ENCODE measurements at places on chromosomes 2 and 18.

DNA sequence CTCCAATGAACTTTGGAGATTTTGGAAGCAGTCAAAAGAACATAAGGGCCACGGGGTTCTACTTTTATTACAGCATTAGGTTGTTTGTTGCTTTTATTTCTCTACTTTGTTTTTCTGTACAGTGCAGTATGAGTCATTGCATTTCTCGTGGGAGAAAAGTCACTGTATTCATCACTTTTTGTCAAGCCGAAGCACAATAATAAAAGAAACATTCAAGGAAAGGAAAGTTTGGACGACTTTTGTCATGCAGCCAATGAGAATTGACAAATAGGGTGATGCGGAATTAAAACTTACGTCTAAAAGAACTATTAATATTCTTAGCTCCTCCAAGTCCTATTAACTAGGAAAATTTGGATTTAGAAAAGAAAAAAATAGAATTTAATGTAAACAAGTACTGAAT is 209.9 kb downstream of the TMEM182 start:
- DNase-seq = no peak

DNA sequence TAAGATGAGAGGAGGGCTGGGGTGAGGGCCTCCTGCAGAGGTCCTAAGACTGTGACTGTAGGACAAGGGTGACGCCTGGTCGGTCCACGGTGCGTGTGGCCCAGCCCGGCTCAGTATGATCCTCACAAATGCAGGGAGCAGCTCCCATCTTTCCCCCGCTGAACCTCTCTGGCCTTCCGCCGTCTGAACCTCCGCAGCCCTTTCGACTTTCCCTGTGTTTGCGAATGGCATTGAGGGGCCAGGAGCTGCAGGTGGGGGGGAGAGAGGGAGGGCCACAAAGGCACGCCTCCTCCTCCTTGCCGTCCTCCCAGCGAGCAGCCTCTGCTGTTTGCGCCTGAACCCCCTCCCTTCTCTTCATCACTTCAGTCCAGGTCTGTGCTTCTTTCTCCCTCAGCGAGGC is 68.6 kb upstream of the PXDN start:
- DNase-seq = no peak

DNA sequence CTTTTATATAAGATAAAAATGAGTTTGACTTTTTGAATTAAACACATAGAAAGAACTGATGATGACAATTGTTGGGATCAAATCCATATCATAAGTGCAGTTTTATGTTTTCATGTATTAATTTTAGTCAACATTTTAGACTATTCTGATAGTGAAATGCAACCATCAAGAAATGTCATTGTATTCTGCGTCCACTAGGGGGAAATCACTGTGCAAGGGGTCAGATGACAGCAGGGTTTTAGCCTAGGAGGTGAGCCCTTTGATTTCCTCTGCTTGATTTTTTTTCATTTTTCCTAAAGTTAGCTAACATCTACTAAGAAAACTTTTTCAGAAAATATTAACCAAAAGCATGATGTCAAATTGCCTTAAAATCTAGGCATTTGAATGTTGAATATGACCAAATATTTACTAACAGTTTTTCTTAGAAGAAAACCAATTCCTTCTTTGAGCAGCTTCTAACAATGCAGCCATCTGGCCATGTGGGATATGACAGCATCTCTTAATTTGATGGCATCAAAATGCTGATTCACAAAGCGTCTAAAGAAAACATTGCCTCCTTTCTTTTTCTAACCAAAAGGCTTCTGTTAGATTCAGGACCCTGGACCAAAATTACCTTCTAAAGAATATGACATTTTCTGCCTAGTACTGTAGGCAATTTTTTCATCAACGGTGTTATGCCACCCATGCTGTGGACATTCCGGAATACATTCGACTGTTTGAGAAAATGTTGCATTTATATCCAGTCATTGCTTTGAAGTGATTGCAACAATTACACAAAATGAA is 141.5 kb downstream of the SPHKAP start:
- peak; percentile 71 for DNase-seq

DNA sequence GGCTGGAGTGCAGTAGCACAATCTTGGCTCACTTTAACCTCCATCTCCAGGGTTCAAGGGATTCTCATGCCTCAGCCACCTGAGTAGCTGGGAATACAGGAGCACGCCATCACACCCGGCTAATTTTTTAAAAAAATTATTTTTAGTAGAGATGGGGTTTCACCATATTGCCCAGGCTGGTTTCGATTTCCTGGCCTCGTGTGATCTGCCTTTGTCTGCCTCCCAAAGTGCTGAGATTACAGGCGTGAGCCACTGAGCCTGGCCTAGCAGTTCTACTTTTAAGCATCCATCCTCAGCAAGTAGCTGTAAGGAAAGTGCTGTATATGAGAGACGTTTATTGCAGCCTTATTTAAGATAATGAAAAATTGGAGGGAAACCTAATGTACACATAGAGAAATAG is 79.7 kb downstream of the ZDBF2 start:
- no peak for DNase-seq

DNA sequence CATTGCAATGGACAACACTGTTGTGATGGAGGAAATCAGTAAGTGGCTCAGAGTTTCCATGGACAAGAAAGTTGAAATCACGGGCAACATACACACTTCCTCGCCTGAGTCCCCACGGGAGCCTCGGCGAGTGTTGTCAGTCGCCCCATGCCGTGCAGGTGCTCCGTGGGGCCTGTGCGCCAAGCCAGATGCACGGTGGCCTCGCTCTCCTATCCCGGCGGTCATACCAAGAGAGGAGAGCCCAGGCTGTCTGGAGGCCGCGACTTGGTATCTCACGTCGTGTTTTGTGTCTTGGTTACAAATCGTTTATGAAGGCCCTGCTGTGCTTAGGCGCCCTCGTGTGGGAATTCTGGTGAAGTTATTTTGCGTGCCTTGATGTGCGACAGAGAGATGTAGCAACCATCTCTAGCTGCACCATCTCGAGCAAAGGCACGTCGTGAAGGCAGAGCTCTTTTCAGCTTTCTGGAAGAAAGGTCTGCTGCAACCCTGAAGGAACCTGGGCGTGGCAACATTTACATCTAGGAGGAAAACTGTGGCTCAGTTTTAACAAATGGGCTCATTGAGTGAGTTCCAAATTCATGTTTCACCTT is 21.8 kb downstream of the ATG4B start:
- DNase-seq = peak; percentile 73

DNA sequence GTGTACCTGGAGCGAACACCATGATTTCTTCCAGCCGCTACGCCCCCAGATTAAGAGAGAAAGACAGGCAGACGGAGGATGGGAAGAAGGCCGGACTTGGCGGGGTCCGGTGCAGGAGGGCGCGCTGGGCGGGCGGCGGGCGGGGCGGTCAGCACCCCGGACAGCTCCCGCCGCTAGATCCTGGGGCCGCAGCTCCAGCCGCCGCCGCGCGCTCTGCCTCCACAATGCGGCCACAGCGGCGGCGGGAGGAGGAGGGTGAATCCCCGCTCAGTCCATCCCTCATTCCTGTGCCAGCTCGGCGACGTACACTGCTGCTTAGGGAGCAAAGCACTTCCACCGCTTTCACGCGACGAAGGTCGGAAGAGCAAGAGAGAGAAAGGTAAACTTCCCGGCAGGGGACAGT is at the start of gene AKAIN1:
Gene AKAIN1 (minus strand): TSS at position 226 of the 403 bp plus-strand sequence. CDS start 204 bp downstream, at position 22.
- peak; percentile 91 for DNase-seq

- DNase-seq = no peak
These were observed 29.5 kb downstream of the RMC1 start for GRCh38 chr18:23532848-23533247.

DNA sequence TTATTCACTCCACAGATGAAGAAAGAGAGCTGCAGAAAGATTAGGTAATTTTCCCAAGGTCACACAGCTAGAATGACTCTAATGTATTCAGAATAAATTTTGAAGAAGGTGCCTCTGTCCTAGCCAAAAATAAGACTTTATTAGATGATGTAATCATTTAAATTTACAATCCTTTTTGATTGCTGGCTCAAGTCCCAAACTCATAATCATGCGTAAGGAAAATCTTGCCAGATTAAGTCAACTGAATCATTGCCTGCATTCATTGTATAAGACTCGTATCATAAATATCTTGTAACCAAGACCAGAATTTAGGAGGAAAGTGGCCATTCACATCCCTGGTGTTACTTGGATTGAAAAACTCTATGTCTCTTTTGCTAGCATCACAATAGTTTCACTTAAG is 53.1 kb upstream of the STK39 start:
- no peak for DNase-seq

DNA sequence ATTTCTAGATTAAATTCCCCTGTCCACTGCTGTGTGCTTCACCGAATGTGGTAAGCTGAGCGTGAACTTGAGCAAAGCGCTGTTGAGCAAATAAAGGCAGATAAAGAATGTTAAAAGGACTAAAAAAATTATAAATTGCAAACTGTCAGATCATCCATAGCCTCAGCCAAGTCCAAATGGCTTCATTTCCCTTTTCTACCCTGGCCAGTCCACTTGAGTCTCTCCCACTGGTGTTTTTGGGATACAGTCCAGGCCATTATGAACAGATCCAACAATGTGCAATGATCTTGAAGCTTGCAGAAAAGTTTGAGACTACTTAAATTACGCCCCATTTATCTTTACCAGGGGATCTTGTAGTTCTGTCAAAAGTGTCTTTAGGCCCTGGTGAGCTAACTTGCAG is 254.6 kb upstream of the PIK3C3 start:
- DNase-seq = no peak

GRCh38 chr2:187924293-187924692 is 367.4 kb upstream of the GULP1 start:
- DNase-seq = no peak

- no peak for DNase-seq
These were observed 93.9 kb downstream of the INHBB start for GRCh38 chr2:120439637-120440384.

DNA sequence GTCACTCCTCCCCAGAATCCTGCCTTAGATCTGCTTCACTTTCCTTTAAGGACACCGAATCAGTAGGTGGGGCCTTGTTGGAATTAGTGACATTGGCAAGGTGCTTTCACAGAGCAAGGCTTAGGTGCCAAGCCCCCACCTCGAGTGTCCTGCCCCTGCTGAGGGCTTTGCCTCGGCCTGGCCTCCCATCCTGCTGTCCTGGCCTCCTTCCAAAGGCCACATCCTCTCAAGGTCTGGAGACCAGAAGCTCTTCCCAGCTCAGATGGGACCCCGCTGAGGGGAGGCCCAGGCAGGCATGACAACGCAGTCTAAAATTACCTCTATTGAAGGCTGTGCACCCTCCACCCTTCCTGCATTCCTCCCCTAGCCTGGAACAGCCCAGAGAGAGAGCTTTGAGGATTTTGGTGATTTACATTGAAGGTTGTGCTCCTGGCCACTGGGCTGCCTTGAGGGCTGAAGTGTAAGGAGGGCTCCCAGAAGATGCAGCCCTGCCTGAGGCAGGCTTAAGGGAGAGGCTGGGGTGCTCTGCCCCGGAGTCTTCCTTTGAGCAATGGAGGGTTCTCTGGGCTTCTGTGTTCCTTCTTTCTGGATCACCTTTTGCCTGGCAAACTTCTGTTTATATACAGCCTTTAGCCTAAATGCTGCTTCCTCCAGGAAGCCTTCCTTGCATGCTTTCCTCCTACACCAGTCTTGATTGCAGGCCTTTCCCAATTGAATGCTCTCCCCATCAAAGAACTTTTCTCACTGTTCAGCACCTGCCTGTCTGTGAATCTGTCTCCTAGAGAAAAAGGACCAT is 154.4 kb downstream of the DDX1 start:
- DNase-seq = no peak

- peak; percentile 74 for DNase-seq
These were observed 15.1 kb downstream of the CLIP4 start for GRCh38 chr2:29130295-29130694.

DNA sequence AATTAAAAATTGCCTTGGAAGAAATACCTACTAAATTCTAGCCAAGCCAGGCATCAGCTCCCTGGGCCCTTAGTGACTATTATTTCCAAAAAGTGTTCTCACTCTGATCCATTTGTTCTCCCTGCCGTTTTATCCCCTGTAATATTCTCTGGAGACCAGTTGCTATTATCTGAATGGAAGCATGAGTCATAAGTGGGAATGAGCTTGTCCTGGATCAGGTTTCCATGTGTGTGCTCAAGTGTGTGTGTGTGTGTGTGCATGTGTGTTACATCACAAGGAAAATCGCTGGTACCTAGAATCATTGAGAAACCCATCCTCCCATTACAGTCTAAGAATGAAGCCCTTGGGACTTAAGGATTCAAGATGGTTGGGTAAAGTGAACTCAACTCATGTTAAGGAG is 130.3 kb upstream of the CXCR4 start:
- DNase-seq = peak; percentile 79

DNA sequence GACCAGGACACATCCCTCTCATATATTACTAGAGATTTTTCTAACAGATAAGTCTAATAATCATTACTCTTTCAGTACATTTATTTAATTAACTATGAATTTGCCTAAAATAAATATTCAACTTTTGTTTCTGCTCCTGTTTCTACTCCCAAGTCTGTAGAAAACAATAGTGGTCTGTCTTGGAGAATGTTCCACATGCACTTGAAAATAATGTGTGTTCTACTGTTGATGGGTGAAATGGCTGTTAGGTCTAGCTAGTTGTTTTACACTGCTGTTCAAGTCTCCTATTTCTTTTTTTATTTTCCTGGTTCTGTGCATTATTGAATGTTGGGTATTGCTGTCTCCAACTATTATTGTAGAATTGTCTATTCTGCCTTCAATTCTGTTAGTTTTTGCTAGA is 47.2 kb downstream of the SPOPL start:
- no peak for DNase-seq

DNA sequence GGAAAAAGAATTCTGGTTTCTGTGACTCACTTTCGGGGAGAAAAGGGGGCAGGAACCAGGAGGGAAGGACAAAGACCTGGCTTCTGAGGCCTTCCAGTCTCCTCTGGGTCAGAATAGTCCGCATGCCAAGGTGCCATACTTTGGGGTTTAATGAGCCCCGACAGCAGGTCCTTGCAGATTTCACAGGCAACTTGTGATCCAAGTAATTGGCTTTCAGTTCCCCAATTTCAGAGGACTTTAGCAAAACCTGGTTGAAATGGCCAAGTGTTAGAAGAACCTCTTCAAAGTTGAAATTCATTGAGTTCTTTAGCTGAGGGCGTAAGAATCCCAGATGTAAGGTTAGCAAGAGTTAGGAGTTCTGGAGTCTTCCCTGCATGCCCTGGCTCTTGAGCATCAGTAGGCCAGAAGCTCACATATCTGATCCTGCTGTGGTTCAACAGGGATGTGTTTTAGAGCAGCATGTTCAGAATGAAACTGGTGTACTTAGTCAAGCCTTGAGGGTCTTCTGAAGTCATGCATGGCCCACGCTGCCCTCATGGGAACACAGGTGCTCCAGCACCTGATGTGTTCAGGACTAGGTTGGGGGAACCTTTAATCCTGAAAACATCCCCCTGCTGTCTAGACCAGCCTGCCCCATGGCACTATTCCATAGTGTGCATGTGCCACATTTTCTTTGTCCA is 143.0 kb downstream of the NUP35 start:
- DNase-seq = no peak

DNA sequence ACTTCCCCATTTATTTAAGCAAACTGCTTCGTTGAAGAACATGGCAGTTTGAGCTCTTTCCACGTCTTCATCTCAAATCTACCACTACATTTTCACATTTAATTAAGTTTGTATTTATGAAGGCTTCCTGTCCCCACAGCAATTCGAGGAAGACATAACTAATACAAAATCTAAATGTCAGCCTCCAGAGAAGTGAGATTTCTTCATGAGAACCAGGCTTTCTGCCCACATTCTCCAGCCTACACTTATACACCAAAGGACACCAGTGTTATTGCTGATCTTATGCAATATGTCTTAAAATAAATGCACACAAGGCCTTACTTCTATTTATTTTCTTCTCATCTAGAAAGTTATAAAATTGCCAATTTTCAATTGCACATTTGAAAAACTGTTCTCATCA is 1209.3 kb upstream of the FAM98A start:
- DNase-seq = no peak

Data from DMS53 (cell line).